ENCODE measurements at places on chromosomes 4 and X. TPM values are rescaled to one million over a fixed set of nuclear protein-coding genes. Genes with fewer than 3 reads are reported as not detected.

DNA sequence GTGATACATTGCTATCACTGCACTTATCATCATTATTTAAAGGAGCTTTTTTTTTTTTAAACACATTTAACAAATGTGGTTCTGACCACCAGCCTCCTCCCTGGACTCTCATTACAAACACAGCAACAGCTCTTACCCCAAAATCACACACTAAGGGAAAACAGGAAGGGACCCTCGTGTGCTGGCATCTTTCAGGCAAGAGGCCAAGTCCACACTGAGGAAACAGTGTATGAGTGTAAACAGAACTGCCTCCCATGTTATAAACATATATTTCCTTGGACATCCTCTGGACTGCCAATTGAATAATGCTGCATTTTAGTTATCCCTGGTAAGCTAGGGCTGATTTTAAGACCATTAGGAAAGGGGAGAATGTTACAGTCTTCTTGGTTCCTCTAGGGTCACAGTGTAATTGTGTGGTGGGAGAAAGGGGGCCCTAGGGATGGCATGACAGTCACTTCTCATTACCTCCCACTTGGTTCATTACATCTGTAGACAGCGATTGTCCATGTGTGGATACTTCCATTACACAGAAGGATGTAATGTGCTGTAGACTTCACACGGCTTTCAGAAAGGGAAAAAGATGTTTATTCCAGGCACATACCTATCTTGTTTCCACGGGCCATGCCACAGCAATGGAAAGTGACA is 244.6 kb upstream of the TET2 start:
- DNase-seq: no peak

GRCh38 chrX:111876646-111877045 is 665 bp downstream of the TRPC5OS start:
- no peak for DNase-seq

DNA sequence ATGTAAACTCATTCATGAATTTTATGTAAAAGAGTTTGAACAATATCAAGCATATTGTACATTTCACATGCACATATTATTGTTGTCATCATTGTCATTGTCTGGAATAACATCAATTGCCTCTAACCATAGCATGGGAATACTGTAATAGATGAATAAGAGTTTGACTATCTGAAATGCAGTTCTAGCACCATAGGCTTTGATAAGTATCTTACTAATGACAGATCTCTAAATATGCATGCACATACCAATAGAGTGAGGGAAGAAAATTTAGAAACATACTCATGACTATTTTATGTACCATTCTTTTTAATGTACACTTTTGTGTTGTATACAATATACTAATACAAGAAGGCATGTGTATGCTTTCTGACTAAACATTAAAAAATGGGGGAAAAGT is 161.6 kb upstream of the SPRY1 start:
- DNase-seq: no peak

- DNase-seq: peak; percentile 14
Measured at GRCh38 chrX:103157496-103158316, 57.2 kb upstream of the BEX4 start.

DNA sequence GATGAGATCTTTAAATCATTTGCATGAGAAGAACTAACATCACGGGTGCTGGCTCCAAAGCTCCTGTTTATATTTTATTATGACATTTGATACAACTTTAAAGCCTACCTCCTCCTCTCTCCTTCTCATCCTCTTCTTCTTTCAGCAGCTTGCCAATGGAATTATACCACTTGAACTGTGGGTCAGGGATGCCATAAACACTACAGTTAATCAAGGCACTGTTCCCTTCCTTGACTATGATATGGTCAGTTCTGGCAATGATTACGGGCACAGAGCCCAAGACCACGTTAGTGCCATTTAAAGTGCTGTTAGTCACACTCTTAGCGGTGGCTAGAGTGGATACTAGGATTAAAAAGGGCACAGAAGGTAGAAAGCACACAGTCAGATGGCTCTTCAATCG is 20.7 kb downstream of the MFAP3L start:
- DNase-seq: no peak

- peak; percentile 13 for DNase-seq
Measured at GRCh38 chrX:63809173-63809572, 24.2 kb upstream of the ARHGEF9 start.

DNA sequence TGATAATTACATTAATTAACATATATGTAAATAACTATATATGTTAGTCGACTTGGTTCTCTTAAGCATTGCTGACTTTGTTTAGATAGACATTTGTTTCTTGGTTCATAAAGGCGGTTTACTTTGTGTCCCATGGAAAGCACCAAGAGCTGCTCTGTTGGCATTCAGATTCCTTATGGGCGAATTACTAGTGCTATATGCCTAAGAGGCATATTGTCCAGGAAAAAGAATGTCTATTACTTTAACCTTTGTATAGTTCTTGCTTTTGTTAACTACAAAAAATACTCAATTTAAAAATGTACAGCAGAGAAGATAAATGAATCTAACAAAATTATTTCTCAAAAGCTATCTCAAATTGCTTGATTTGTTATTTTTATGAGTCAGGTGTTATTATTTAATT is 532.8 kb downstream of the FAT4 start:
- no peak for DNase-seq

DNA sequence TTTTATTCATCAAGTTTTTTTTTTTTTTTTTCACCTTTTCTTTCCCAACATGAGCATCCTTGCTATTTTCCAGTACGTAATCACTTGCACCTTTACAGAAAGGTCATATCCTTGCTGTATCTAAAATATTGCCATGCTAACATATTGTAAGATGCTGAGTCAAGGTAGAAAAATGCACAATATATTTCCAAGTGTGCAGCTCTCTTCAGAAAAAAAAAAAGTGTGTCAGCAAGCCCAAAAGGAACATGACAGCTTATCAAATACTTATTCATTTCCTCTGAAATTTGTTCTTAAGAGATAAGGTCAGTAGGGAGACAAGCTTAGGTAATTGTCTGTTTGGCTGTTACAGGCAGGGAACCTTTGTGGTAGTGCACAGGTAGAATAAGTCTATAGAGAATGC is 27.0 kb downstream of the SH2D1A start:
- DNase-seq: no peak

GRCh38 chr4:44558031-44558605 is 93.3 kb downstream of the YIPF7 start:
- DNase-seq: no peak

- DNase-seq: no peak
Measured at GRCh38 chr4:153619811-153620210, 64.3 kb upstream of the TLR2 start.

DNA sequence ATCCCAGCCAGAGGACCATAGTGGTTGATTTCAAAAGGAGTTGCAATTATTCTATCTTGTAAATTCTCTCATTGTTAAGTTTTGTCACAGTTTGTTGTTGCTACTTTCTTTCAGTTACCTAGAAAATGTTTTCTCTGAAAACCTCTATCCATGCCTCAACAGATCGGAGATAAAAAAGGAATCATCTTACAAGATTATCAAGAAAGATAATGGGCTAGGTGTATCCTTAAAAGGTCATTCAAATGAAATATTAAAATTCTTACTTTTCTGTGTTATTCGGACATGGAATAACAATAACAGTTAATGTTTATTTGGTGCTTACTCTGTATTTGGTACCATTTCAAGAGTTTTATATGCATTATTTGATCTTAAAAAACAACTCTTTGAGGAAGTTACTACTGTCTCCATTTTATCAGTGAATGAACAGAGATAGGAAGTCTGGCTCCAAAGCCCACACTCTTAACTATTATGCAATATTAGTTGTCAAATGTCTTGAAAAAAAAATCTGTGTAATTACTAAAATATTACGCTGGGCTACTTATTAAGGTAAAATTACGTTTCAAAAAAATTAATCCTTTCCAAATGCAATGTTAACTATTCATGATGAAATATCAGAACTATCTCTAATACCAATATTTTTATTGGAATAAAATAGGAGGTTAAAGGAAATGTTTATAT is 97.5 kb downstream of the SNCA start:
- no peak for DNase-seq

DNA sequence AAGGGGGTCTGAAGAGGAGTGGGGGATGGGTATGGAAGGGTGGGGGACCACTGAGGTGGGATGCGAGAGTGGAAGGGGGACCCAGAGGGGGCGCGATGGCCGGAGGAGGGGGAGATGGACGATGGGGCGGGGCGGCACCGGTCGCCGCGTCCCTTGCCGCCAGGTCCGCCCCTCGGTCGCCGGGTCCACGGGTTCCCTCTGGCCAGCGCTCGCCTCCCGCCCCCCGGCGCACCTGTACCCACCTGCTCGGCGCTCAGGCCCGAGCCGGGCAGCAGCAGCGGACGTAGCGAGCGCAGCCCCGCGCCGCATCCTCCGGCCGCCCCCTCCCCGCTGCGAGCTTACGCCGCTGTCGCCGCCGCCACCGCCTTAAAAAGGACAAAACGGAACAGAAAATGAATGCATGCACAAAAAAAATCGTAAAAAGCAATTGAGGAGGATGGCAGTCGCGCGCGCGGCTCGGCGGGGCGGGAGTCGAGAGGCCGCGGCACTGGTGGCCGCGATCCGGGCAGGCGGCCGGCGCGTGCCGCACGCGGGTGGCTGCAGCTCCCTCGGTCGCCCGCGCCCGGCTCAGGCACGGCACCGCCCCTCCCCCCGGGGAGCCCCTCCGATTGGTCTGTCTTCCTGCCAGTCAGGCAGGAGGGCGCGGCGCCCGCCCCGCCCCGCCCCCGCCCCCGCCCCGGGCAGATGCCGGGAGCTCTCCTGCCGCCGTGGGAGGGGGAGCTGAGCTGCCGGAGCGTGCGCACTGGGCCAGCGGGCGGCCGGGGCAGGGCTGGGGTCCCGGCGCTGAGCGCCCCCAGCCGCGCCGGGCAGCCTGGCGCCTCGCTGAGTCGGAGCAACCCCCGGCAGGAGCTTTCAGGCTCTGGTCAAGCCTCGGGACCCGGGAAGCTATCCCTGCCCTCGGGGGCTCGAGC is at the start of gene JAKMIP1:
Gene JAKMIP1, minus strand, starts transcription at position 539 of the 911 bp plus-strand sequence. CDS start 87,699 bp downstream, outside the sequence.
- DNase-seq: peak; percentile 81

DNA sequence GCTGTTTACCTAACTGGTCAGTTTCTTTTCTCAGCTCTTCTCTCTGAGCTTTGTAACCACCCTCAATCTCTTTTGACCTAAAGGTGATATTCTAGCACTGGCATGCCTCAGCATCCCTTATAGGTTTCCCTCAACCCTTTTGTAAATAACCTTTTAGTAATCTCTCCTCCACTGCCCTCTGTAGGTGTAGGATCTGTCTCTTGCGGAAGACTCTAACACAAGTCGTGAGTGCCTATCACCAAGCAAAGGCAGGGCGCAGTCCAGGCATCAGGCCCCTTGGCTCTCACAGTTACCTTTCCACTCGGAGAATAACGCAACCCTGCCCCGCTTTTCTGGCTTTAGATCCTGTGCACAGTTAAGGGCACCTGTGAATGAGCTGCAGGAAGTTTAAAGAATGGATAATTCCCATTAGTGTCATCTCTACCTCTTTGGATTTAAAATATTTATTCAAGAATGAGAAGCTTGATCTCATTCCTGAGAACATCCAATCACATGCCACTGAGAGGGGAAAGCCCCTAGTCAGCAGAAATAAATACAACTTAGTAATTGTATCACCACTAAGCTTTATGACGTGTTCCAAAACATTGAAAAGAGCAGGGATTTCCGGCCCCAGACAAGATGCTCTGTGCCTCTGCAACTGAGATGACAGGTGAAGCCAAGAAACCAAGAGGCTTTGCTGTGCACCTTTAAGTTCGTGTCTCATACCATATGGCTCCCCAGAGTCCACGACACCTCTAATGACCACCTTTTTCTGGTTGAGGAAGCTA is 58.8 kb downstream of the SPINK2 start:
- no peak for DNase-seq

DNA sequence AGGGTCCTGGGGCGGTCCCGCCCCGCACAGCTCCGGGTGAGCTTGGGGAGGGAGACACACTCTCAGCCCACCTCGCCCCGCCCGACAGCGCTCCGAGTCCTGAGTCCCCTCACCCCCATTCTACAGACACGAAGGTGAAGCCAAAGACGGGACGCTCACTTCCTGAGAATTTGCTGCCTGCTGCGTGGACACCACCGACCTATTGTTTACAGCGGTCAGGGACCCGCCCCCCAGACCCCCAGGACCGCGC is 796 bp upstream of the ZNF141 start:
- DNase-seq: no peak

FGFBP1 gene
- 6.9 TPM for total RNA-seq

HSFX1 gene
- total RNA-seq: 0.98 TPM

UGT2A1 gene
- total RNA-seq: not detected

RASGEF1B gene
- 15.0 TPM for total RNA-seq

Data from kidney (tissue), 22 donors.